Cardiac fibroblast (primary cell): ENCODE measurements at places on chromosomes 2 and 18.
A peak's percentile ranks its signal among the peaks of the same experiment; 100 is the strongest.

DNA sequence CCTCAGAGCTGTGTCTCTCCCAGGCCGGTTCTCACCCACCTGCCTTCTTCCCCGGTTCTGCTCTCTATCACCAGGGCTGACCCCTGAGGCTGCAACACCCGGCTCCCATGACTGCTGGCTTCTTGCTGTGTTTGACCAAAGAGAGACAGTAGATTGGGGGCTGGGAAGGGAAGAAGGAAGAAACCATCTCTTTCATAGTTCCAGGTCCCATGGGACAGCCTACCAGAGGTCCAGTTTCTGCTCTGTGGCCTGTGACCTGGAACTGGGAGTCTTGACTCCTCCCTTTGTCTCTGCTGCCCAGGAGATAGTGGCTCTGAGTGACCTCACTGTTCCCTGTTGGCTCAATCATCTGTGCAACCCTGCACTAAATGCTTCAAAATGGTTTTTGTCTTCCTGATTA is 38.1 kb downstream of the ALPK2 start:
- no peak for DNase-seq

- DNase-seq, result no peak
Measured at GRCh38 chr2:44304258-44304657, 29.0 kb downstream of the SLC3A1 start.

DNA sequence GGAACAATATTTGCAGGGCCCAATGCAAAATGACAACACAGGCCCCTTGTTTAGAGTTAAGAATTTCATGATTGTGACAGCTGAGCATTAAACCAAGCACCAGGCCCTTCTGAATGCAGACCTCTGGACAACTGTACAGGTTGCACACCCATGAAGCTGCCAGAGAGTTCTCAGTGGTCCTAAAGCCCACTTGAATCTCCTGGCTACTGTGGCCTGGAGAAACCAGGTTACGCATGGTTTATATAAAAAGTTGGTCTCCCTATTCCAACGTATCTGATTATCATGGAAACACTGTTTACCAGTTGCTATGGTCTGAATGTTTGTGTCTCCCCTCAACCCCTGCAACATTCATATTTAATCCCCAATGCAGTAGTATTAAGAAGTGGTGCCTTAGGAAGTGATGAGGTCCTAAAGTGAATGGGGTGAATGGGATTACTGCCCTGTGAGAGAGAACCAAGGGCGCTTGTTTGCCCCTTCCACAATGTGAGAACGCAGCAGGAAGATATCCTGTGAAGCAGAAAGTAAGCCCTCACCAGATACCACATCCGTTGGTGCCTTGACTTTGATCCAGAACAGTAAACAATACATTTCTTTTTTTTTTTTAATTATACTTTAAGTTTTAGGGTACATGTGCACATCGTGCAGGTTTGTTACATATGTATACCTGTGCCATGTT is 48.0 kb upstream of the ANXA4 start:
- no peak for DNase-seq

DNA sequence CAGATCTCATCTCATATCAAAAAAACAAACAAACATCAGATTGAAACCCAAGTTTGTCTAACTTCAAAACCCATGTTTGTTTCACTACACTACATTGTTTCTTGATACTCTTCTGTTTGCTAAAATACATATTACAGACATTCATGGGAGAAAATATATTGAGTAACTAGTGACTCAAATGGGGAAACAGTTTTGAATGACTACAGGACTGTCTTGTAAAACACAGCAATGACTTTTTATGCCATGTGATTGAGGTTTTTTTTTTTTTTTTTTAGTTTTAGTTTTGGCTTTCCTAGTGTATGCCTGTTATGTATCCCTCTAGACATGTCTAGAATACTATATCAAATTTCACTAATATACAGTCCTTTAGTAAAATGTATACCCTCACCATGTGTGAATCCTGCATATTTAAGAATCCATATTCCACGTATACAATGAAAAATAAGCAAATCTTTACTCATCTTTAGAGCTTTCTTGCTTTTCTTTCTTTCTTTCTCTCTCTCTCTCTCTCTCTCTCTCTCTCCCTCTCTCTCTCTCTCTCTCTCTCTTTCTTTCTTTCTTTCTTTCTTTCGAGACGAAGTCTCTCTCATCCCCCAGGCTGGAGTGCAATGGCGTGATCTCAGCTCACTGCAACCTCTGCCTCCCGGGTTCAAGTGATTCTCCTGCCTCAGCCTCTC is 46.6 kb upstream of the SERTAD2 start:
- peak; percentile 13 for DNase-seq

DNA sequence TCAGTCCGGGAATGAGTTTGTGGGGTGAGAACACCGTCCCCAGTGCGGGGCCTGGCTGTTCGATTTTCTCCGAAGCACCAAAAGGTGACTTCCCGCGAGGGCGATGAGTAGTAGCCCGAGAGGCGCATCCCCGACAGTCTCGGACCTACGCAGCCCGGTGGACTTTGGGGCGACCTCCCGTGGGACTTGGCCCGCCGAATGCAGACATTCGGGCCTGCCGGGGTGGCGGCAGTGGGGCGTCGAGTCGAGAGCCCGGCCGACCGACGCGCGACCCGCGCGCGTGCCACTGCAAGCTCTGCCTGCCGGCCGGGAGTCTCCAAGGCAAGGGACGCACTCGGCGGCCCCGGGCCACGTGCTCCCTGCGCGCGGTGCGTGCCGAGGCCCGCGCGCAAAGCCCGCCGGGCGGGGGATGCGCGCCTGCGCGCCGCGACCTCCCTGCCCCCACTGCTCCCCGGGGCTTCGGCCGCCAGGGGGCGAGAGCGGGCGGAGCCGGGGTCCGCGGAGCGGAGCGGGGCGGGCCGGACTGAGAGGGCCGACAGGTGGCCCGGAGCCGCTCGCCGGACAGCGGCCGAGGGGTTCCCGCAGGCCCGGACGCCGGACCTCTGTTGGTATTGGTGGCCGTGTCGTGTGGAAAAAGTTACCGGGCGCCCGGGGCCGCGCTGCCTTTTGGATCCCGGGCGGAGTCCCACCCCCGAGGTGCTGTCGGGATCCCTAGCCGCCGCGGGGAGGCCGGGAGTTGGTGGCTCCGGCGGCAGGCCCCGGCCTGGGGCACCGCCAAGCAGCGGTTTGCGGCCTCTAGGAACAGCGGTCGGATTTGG is 1.9 kb downstream of the PTMA start:
- peak; percentile 78 for DNase-seq
